ENCODE measurements at places on chromosomes 16 and 17. TPM values are rescaled to one million over a fixed set of nuclear protein-coding genes. Genes with fewer than 3 reads are reported as not detected.

The GALR2 gene
- polyA plus RNA-seq, result 0.59 TPM

The KIF2B gene
- not detected for polyA plus RNA-seq

The SHCBP1 gene
- polyA plus RNA-seq, result 49.9 TPM

The TBC1D3B gene
- 5.9 TPM for polyA plus RNA-seq

The SLFN12L gene
- not detected for polyA plus RNA-seq

The TMEM204 gene
- not detected for polyA plus RNA-seq

The DNAI2 gene
- not detected for polyA plus RNA-seq

The NFAT5 gene
- 8.3 TPM for polyA plus RNA-seq

The CMTM2 gene
- polyA plus RNA-seq, result 0.09 TPM

The ATP2A1 gene
- polyA plus RNA-seq, result 1.5 TPM

The HNF1B gene
- 20.8 TPM for polyA plus RNA-seq

The WSCD1 gene
- 0.96 TPM for polyA plus RNA-seq

The ROGDI gene
- polyA plus RNA-seq, result 12.4 TPM

The PTX4 gene
- 0.07 TPM for polyA plus RNA-seq

The CASKIN1 gene
- 0.87 TPM for polyA plus RNA-seq

The COQ9 gene
- 46.2 TPM for polyA plus RNA-seq

The CLEC18B gene
- 0.51 TPM for polyA plus RNA-seq

The KRT15 gene
- polyA plus RNA-seq, result 1.4 TPM

The PRR35 gene
- 0.10 TPM for polyA plus RNA-seq

The TEKT3 gene
- polyA plus RNA-seq, result not detected

The IRF8 gene
- polyA plus RNA-seq, result 0.40 TPM

The TBC1D10B gene
- 23.2 TPM for polyA plus RNA-seq

The KRT32 gene
- not detected for polyA plus RNA-seq
